ENCODE measurements at places on chromosomes 2 and 18.
A peak's percentile ranks its signal among the peaks of the same experiment; 100 is the strongest.

DNA sequence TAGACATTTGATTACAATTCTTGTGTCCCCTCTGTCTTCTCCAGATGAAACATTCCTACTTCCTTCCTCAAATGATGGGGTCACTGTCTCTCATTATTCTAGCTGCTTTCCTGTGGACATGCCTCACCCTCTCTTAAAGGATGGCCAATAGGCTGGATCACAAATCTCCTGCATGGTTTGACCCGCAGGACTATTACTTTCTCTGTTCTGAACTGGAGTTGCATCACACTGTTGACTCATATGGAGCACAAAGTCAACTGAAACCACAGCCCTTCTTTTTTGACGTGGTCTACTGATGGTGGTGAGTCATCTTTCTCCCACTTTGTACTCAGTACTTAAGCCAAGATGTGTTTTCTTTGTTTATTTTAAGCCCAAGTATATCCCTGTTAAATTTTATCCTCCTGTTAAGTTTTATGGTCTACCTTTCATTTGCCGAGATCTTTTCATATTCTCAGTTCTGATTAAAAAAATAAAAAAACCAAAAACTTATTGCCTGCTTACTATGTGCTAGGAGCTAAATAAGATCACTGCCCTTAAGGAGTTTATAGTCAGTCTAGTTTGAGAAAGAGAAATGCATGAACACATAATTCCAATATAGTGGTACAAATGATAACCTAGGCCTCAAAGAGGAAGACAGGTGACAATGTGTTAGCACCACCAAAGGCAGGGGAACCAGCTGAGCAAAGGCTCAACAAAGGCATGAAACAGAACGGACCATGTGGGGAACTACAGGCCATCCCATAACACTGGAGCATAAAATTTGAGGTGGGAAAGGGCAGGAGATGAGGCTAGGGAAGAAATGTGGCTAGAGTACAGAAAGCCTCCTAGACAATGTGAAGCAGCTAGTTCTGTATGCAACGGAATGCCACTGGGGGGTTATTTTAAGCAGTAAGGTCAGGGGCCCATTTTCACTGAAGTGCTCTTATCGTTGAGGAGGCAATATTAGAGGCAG lies 67.6 kb upstream of the ZFP36L2 start:
- DNase-seq = peak; percentile 89

GRCh38 chr2:122704109-122704563 lies 948.7 kb downstream of the TSN start:
- DNase-seq = no peak

GRCh38 chr2:238409341-238410199 lies 17.2 kb upstream of the ASB1 start:
- no peak for DNase-seq

GRCh38 chr2:191050640-191050987 lies 36.6 kb upstream of the STAT1 start:
- DNase-seq = peak; percentile 26
